ENCODE measurements at places on chromosomes 7 and 10.
A peak's percentile ranks its signal among the peaks of the same experiment; 100 is the strongest.

DNA sequence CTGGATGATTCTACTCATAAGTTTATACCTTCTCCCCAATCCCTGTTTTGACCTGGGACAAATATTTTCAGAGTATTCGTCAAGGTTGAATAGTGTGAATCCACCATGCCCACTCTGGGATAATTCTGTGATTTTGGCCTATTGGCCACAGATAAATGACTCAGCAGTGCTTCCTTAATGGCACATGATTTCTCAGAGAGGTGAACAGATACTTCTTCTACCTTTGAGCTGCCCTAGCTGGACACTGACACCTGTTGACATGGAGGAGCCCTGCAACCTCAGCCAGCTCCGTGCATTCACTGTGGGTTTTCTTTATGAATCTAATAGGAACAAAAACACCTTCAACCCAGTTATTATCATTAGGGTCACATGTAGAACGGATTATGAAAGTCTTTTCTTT, 40.9 kb upstream of the HPS1 start:
- DNase-seq = no peak

- DNase-seq = no peak
These were observed 140.3 kb downstream of the GPR85 start for GRCh38 chr7:112946350-112946749.

GRCh38 chr10:101224060-101224909, 5.0 kb downstream of the LBX1 start:
- peak; percentile 47 for DNase-seq

- no peak for DNase-seq
These were observed 46.6 kb upstream of the PPP1R17 start for GRCh38 chr7:31640381-31640780.

DNA sequence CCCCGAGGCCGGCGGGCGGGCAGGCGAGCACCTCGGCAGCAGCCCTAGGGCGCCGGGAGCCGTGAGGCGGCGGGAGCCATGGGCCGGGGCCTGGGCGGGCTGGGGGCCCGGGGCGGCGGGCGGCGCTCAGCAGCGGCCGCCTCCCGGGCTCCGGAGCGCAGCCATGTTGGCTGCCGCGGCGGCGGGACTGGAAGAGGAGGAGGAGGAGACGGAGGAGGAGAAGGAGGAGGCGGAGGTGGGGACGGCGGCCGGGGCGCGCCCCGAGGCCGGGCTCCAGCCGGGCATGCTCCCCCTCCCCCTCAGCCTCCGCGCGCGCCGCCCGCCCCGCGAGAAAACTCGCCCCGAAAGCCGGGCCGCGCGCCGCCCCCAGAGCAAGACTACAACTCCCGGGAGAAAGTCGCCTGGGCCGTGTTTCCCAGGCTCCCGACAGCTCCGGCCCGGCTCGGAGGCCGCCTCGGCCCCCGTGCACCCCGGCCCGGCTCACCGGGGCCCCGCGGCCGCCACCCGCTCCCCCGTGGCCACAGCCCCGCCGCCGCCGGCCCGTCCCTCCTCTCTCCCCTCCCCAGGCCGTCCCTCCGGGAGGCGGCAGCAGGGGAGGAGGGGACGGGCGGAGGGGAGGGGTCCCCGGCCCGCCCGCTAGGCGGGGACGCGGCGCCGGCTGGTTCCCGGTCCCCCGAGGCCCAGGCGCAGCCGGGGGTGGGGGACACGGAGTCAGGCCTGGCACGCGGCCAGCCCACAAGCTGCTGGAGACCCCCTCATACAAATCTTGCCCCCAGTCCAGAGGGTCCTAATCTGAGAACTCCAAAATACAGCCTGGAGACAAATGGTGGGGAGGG, at the start of gene DLG5:
Gene DLG5, minus strand, starts transcription at position 190 of the 836 bp plus-strand sequence. CDS start 235 bp downstream, outside the sequence.
- peak; percentile 60 for DNase-seq

- no peak for DNase-seq
These were observed 451.9 kb downstream of the DPP6 start for GRCh38 chr7:154503962-154504550.

GRCh38 chr10:130545697-130546096, 409.5 kb downstream of the GLRX3 start:
- DNase-seq = no peak

GRCh38 chr10:18214691-18215563, 74.7 kb downstream of the CACNB2 start:
- peak; percentile 62 for DNase-seq

GRCh38 chr10:67140641-67141040, 214.8 kb downstream of the LRRTM3 start:
- DNase-seq = no peak

Measured in glutamatergic neuron (in vitro differentiated cells).